T-helper 2 cell (primary cell): ENCODE measurements at places on chromosomes 5 and 9.

GRCh38 chr5:173752653-173753052 lies 135.5 kb upstream of the CPEB4 start:
- DNase-seq: no peak

- no peak for DNase-seq
These were observed 92.0 kb upstream of the DNAH5 start for GRCh38 chr5:14036514-14036913.

DNA sequence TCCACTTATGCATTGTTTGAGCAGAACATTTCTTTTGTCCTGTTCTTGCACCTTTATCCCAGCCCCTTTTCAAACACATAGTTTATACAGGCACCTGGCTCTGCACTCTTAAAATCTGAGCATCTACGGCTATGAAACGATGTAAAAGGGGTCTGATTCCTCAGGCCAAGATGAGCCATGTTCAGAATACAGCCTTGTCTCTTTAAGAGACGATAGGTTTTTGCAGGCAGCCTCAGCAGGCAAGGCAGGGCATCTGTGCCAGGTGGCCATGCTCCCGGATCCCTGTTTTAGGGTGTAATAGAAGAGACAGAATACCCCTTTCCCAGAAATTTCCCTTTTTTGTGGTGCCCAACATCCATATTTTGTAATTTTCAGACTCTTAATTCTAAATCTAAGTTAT lies 89.1 kb upstream of the NFIB start:
- no peak for DNase-seq

DNA sequence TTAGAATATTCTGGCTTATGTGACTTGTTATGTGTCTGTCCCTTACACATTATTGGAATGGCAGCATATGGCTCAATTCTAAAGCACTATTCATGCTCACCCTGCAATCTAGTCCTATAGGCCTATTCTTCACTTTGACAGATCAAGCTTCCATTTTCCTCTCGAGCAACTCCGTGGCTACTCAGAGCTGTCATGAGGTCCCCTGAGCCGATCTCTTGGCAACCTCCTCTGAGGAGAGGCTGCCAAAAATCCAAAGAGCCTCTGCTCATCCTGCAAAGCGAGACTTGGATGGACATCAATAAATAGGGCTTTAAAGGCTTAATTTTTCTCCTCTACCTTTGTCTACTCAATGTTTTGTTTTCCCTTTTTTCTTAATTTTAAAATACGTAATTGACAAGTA lies 163.8 kb downstream of the GABRB2 start:
- DNase-seq: no peak

- DNase-seq: no peak
These were observed 41.6 kb downstream of the TSTD2 start for GRCh38 chr9:97591535-97591934.

DNA sequence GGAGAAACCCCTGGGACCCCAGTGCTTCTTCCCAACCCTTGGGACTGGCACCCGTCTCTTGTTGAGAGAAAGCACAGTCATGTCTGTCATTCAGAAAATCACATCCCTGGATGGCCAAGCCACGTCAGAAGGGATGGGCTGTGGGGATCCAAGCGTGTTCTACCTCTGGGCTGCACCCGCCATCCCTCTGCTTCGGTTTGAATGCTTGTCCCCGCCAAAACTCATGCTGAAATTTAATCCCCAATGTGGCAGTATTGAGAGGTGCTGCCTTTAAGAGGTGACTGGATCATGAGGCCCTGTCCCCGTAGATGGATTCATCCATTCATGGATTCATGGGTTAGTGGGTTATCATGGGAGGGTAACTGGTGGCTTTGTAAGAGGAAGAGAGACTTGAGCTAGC lies 27.0 kb downstream of the CEL start:
- no peak for DNase-seq

- DNase-seq: no peak
These were observed 410.9 kb upstream of the TRPC7 start for GRCh38 chr5:136776022-136776927.

GRCh38 chr5:114325541-114325940 lies 36.3 kb upstream of the KCNN2 start:
- DNase-seq: no peak

DNA sequence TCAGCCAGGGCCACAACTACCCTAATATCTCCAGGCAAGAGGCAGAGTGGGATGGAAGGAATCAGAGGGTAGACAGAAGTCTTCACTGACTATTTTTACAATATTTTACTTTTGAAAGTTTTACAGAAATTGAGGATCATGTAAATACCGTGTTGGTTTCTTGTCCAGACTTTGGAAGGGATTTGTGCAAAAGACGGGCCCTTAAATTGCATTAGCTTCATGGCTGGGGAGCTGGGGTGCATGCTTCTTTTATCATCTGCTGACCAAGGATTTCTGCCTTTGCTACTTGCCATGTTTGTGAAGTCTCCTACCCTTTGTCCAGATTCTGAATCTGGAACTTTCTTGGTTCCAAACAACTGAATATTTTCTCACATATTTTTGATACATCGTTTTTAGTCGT lies 107.7 kb upstream of the GRIN3A start:
- no peak for DNase-seq

- DNase-seq: no peak
These were observed 47.1 kb upstream of the CTSL start for GRCh38 chr9:87678650-87679355.

DNA sequence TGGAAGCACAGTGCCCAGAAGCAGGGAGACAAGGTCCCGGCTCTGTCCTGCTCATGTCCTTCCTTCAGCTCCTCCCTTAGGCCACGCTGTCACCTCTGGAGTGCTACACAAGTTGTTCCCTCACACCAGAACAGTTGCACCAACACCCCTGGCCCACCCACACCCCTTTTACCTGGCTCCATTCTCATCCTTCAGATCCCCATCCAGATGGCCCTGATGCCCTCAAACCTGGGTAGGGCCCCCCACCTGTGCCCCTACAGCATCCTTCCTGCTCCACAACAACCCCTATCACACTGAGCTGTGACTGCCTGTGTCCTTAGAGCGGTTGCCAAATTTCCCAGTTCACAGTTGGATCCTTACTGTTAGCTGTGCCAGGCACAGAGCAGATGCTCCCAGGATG lies 29.2 kb downstream of the ANKS6 start:
- DNase-seq: no peak

DNA sequence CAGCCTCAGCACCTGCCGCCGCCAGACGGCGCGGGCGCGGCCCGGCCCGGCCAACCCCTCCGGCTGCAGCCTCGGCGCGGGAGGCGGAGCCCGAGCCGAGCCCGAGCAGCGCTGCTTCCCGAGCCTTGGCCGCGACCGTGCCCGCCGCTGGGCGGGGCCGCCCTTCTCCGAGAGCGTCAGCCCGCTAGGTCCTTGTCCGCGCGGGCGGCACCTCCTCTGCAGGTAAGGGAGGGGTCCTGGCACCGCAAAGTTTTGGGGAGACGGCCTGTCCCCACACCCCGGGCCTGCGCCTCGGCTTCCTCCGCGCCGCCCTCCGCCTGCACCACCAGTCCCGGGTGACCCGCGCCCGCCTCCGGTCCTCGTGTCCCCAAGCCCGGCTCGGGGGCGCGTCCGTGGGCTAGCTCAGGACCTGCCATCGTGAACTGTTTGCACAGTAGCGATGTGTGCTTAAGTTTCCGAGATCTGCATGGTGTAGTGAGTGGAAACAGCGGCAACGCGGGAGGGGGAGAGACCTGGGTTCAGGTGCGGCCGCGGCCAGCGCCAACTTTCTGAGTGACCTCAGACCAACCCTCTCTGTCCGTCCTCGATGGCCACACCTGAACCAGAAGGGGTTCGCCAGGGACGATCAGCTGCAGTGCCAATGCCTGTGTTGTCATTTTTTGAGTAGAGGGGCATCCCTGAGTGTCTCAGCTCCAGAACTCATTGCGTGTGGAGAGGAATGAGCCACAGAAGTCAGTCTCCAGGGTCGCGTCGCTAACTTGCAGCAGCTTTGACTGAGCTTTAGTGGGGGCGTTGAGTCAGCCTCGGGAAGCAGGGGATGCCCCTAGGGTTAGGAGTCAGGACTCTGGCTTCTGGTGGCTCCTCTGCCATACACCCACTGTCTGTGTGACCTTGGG lies at the start of gene FRMPD1:
TSS of gene FRMPD1 (plus strand) at position 82 of the 896 bp plus-strand sequence. CDS start 41,688 bp downstream, outside the sequence.
- DNase-seq: peak; percentile 34

DNA sequence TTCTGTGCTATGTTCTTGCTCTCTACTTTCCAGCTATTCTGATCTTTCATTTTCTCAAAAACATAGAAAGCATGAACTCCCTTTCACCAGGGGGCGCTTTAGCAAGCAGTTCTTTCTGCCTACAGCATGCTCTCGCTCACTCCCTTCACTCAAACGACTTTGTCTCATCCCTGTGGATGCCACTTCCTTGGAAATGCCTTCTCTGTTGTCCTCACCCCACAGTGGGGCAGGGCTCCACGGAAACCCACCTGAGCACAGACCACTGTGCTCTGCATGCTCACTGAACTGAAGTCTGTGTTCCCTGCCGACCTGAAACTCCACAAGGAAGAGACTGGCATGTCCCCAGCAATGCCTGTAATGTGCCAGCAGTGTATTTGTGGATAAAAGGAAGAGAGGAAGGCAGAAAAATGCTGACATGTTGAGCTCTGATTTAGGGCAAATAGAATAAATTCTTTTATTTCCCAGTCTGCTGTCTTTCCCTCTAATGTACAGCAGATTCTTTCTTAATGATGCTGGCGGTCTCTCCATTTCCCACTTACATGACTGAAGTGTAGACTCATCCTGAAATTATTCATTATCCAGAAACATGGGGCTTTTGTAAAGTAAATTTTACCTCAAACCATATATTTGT lies 4.9 kb upstream of the ROR2 start:
- no peak for DNase-seq

GRCh38 chr9:126616521-126616976 lies 2.8 kb downstream of the LMX1B start:
- DNase-seq: no peak

- no peak for DNase-seq
These were observed 150.2 kb downstream of the MACROH2A1 start for GRCh38 chr5:135248801-135249231.

- DNase-seq: no peak
These were observed 153.6 kb downstream of the GNAQ start for GRCh38 chr9:77877976-77878375.

GRCh38 chr9:16864649-16865434 lies 5.6 kb downstream of the BNC2 start:
- no peak for DNase-seq

DNA sequence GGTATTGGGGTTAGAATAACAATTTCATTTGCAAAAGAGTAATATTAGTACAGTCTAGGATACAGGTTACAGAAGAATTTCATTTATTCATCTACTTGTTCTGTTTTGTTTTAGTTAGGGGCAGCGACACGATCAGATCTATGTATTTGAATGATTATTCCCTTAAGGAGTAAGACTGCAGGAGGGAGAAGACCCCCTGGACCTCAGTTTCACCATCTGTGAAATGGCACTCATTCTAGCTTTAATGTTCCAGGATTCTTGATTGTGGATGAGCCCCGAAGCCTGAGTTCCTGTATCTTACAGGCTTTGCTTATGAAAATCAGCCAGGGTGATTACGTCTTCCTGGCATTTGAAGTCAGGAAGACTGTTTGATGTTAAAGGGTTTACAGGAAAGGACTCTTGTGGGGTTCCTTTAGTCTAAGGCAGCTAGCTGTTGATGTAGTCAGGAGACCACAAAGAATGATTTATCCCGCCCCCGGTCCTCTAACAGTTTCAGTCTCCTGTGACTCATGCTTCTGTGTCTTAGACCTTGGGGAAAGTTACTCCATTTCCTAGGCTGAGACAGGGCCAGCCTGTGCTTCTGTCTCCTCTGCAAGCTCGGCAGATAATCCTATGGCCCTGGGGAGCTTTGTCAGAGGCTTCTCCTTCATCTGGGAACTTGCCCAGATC lies 11.5 kb downstream of the SMIM3 start:
- DNase-seq: peak; percentile 20
